Fibroblast of lung (primary cell): ENCODE measurements at places on chromosomes 7 and 10. TPM values are rescaled to one million over a fixed set of nuclear protein-coding genes. Genes with fewer than 3 reads are reported as not detected.

BLNK gene
- total RNA-seq, result 0.33 and 0.51 TPM in 2 replicates

DCLRE1A gene
- 8.7 and 9.4 TPM in 2 replicates for total RNA-seq

TUBB8 gene
- total RNA-seq, result not detected in 2 replicates

LRRC61 gene
- 0.33 and 1.0 TPM in 2 replicates for total RNA-seq

ANAPC16 gene
- total RNA-seq, result 47.2 and 54.2 TPM in 2 replicates

LOXL4 gene
- total RNA-seq, result 52.6 and 73.0 TPM in 2 replicates

STEAP2 gene
- 26.3 and 29.8 TPM in 2 replicates for total RNA-seq

PUS7 gene
- total RNA-seq, result 8.8 and 14.9 TPM in 2 replicates

VAX1 gene
- not detected in 2 replicates for total RNA-seq

SPDYE8 gene
- not detected in 2 replicates for total RNA-seq

TSPAN12 gene
- total RNA-seq, result 1.5 and 1.7 TPM in 2 replicates

GPAM gene
- total RNA-seq, result 17.0 and 19.3 TPM in 2 replicates

ADRB1 gene
- total RNA-seq, result not detected in 2 replicates

PODXL gene
- 0.17 and 0.26 TPM in 2 replicates for total RNA-seq

HOXA1 gene
- total RNA-seq, result 0.50 and 0.51 TPM in 2 replicates

TMEM140 gene
- total RNA-seq, result 13.1 and 29.7 TPM in 2 replicates

HOXA13 gene
- not detected in 2 replicates for total RNA-seq

TDRD1 gene
- 0.26 TPM in 1 of 2 replicates, not detected in the other for total RNA-seq

ST8SIA6 gene
- under 0.01 and 0.26 TPM in 2 replicates for total RNA-seq

WNT8B gene
- total RNA-seq, result not detected in 2 replicates

MAGI2 gene
- 9.2 and 17.0 TPM in 2 replicates for total RNA-seq

WNT2 gene
- 1.7 and 3.9 TPM in 2 replicates for total RNA-seq

PON1 gene
- not detected in 2 replicates for total RNA-seq

FUOM gene
- 6.4 and 15.0 TPM in 2 replicates for total RNA-seq

MSMB gene
- total RNA-seq, result not detected in 2 replicates

ABCB1 gene
- 0.77 and 4.8 TPM in 2 replicates for total RNA-seq

HOXA6 gene
- total RNA-seq, result 3.6 and 4.4 TPM in 2 replicates

ICA1 gene
- under 0.01 and 0.17 TPM in 2 replicates for total RNA-seq

MYOZ1 gene
- 0.17 and 0.51 TPM in 2 replicates for total RNA-seq

ASAH2B gene
- 2.3 and 3.0 TPM in 2 replicates for total RNA-seq

OR6V1 gene
- total RNA-seq, result not detected in 2 replicates

GRID2IP gene
- total RNA-seq, result not detected in 2 replicates

MBL2 gene
- total RNA-seq, result not detected in 2 replicates

ANKRD7 gene
- total RNA-seq, result 2.3 and 2.8 TPM in 2 replicates

GPR15LG gene
- total RNA-seq, result not detected in 2 replicates

PRSS37 gene
- total RNA-seq, result not detected in 2 replicates

UBTD1 gene
- total RNA-seq, result 20.3 and 22.0 TPM in 2 replicates

SPACDR gene
- under 0.01 and 0.50 TPM in 2 replicates for total RNA-seq

MMP21 gene
- 0.17 and 0.26 TPM in 2 replicates for total RNA-seq

CAMK1D gene
- 1.5 and 2.3 TPM in 2 replicates for total RNA-seq

R3HCC1L gene
- total RNA-seq, result 14.6 and 19.5 TPM in 2 replicates

IFIT1B gene
- under 0.01 TPM in 1 of 2 replicates, not detected in the other for total RNA-seq

RET gene
- total RNA-seq, result 0.77 and 0.83 TPM in 2 replicates

CCDC146 gene
- 2.8 and 3.6 TPM in 2 replicates for total RNA-seq

TET1 gene
- 3.3 and 3.6 TPM in 2 replicates for total RNA-seq

FRAT2 gene
- total RNA-seq, result 5.3 and 6.7 TPM in 2 replicates

PPP1R3C gene
- total RNA-seq, result 94.5 and 125 TPM in 2 replicates

LRRD1 gene
- total RNA-seq, result under 0.01 and 0.17 TPM in 2 replicates
